ENCODE measurements at places on chromosomes 3 and 15. TPM values are rescaled to one million over a fixed set of nuclear protein-coding genes. Genes with fewer than 3 reads are reported as not detected.

KCNAB1 gene
- total RNA-seq, result 0.13 TPM

CEP152 gene
- total RNA-seq, result 7.4 TPM

GOLGA6L10 gene
- 1.3 TPM for total RNA-seq

STX19 gene
- not detected for total RNA-seq

SPTBN5 gene
- total RNA-seq, result 5.2 TPM

LDHAL6B gene
- total RNA-seq, result not detected

SETD5 gene
- 25.4 TPM for total RNA-seq

NMB gene
- 2.4 TPM for total RNA-seq

DUOXA1 gene
- total RNA-seq, result not detected

PLSCR2 gene
- total RNA-seq, result 0.31 TPM

SNUPN gene
- total RNA-seq, result 21.1 TPM

APBA2 gene
- 3.1 TPM for total RNA-seq

PP2D1 gene
- not detected for total RNA-seq

IL17RB gene
- not detected for total RNA-seq

SLC24A5 gene
- not detected for total RNA-seq

EPHA6 gene
- total RNA-seq, result 0.13 TPM

GNB4 gene
- 35.1 TPM for total RNA-seq

FAM107A gene
- 13.9 TPM for total RNA-seq

GXYLT2 gene
- total RNA-seq, result under 0.01 TPM

TRPM1 gene
- 0.81 TPM for total RNA-seq

Measured in bladder microvascular endothelial cell (primary cell).